ENCODE measurements at places on chromosomes 4 and X.

GRCh38 chr4:15331930-15332329, 95.9 kb upstream of the C1QTNF7 start:
- DNase-seq, result no peak

DNA sequence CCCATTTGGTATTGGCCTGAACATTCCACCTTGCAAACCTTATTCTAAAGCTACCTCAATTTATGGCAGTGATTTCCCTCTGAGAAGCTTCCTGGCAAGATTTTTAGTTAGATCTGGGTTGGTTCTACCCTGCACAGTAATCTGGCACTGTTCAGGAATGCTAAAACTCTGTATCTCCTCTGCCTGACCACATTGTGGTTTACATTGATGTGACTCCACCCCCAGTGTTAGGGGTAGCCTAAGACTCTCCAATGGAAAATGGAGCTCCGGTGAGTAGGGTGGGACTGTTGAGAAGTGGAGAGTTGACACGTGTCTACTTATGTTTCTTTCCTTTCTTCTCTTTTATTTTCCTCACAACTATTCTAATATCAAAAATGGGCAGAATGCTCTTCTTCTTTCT, 45.4 kb downstream of the BMPR1B start:
- no peak for DNase-seq

- no peak for DNase-seq
These were observed 590 bp upstream of the NAF1 start for GRCh38 chr4:163167333-163167626.

DNA sequence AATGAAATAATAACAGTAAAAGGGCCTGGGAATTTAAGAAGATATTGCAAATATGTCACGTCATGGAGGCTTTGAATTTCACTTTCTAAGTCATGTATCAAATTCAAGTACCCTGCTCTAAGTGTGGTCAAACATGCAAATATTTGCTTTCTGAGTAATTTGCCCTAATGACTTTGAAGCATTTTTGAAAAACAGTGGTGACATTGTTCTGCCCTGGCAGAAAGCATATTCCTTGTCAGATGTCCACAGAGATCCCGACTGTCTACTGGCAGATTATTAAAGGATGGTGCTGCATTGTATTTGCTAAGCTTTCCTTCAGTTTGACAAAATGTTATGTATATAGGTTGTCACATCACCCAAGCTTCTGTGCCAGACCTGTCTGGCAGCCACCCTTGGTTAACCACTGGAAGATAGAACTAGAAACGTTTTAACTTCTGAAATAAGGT, 92.5 kb downstream of the ANK2 start:
- no peak for DNase-seq

DNA sequence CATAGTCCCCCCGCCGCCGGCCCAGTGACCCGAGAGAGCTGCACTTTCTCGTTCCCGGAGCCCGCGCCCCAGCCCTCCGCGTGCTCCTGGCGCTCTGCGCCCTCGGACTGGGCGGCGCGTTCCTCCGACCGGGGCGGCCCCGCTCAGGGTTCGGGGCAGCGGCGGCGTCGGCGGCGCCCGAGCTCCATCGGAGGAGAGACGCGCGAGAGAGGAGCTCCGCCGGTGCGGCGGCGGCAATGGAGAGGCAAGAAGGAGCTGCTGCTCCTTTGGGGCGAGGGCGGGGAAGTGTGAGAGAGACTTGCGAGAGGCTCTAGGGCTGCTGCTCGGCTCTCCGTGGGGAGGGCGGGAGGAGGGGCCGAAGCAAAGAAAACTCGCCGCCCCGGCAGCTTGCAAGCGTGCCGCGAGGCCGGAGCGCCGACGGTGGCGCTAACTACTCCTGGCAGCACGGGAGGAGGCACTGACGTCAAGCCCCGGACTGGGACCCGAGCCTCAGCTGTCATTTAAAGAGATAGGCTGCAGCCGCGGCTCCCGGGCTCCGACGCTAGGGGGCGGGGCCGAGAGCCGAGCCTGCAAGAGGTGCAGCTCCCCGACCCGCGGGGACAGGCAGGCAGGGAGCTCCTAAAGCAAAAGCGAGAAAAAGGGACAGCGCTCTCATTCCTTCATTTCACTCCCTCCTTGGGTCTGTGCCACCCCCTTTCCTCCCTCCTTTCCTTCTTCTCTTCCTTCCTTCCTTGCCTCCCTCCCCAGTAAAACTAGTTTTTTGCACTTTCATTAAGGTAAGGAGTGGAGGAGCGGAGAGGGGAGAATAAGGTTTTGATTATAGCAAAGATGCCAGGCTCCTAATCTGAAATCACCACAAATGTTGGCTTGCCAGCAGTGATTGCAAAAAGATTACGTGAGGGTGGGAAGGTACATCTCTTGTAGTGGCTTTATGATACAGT, at the start of gene KCTD8:
Gene KCTD8, minus strand, starts transcription at position 289 of the 941 bp plus-strand sequence.
- peak; percentile 76 for DNase-seq

DNA sequence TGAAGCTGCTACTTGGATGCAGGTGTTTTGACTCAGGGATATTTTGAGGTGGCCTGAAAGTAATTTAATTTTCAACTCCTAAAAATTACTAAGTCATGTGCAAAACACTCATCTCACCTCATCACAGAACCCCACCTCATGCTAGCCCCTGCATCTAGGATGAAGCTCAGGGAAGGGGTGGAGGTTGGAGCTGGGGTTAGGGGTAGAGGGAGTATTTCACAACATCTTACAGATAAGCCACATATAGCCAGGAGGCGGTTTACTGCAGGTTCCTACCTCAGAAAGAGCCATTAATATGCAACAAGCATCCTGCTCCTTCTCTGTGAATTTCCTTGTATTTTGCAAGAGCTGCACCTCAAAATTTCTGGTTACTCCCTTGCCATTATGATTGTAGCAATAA, 70.5 kb upstream of the TSPAN5 start:
- no peak for DNase-seq

DNA sequence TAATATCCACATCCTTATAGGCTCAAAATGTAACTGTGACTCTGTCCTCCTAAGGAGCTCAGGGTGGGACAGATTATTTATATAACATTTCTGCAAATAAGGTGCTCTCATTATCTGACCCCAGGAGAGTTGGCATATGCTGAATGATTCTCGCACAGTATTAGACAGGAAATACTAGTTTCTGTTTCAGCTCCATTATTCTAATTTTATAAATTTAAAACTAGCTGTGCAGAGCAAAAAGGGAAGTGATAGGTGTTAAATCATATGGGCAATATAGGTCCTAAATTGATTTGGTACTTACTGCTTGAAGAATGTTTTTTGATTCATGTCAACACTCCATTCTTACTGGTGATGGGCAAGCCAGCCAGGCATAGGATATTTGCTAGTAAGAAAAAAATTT, 141.5 kb downstream of the GLRA2 start:
- no peak for DNase-seq

DNA sequence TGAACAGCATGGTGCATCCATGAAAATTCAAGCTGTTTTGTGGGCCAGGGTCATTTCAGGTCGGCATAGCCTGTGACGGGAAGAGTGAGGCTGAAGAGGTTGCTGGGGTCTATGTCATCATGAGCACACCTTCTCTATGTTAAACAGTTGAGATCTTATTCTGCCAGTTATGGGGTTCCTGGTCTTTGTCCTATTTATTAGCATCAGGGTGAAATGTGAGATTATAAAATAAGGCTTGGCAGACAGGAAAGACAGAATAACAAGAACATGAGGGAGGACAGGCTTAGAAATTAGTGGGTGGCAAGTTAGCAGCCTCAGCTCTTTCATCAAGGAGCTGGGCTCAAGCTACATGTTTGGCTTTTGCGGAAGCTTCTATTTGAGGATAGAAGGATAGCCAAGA, 51.7 kb upstream of the CLNK start:
- no peak for DNase-seq

DNA sequence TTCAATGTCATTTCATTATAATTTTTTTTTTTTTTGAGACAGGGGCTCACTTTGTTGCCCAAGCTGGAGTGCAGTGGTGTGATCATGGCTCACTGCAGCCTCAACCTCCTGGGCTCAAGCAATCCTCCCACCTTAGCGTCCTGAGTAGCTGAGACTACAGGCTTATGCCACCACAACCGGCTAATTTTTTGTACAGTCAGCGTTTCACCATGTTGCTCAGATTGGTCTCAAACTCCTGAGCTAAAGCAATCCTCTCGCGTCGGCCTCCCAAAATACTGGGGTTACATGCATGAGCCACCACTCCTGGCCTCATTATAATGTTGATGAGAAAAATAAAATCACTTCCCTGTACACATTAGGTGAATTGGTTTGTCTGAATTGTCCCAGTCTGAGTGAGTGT, 16.9 kb downstream of the TAF7L start:
- DNase-seq, result no peak

DNA sequence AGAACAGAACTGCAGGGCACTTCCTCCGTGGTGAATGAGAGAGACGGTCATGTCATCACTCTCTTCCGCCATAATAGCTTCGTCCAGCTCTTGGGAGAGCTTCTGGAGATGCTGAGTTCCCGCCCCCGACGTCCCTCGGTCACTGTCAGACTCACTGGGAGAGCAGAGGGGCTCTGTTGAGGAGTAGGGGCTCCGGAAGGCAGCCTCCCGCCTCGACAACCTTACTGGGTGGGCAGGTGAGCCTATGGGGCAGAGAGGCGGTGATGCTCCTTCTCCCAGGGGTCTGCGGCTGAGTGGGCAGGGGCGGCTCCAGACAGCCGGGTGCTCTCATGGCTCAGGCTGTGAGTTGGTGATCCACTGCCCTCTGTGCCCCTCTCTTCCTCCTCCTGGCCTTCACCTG, 25.8 kb upstream of the ARHGEF38 start:
- DNase-seq, result no peak

DNA sequence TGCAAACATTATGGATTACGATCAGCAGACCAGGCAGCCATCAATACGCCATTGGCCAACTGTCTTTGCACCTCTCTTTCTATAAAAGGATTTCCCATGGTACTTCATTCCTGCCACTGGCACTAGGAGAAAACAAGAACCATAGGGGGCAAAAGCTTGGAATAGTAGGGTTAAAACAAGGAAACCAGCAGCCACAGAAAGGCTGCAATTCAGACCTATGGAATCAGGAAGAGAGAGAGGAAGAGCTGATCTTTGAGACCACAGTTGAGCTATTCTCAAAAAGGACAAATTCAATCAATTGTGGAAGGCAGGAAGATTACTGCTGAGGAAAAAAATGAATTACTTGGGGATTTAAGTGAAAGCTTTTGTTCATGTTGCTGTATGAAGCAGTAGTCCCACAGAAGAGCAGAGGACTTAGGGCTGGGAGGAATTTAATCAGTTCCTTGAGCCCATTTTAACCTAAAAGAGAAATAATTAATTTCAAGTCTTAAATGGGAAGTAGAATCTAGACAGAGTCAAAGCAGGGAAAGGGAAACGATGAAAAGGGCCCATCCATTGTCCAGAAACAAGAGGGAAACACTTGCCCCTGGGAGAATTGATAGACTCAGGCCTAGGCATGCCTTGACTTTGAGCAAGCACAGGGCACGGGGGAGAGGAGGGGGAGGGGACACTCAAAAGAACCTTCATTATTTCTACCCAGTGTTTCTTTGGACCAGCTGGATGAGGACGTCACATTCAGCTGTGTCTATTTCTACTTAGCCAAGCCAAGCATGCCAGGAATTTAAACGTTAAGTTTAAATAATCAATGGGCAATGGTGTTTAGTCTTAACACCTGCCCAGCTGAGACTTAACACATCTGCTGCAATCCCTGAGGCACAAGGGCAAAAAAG, 50.7 kb downstream of the SCD5 start:
- DNase-seq, result no peak

GRCh38 chrX:42732506-42732905, 45.5 kb downstream of the PPP1R2C start:
- no peak for DNase-seq

DNA sequence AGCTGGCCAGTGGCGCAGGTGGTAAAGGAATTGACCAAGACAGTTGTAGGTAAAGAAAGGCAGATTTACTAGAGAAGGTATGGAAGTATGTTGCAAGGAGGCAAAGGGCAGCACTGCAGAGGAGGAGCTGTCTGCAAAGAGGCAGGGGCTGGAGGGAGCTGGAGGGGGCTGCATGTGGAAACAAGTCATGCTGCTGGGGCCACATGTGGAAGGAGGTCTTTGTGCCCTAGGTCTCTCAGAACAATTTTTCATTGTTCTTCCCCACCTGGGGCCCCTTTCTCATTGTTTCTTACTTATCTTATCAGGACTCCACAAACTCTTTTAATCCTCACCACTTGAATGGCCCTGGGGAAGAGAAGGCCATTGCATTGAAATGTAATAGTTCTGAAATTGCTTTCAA, 144.8 kb upstream of the PLAC1 start:
- DNase-seq, result no peak

DNA sequence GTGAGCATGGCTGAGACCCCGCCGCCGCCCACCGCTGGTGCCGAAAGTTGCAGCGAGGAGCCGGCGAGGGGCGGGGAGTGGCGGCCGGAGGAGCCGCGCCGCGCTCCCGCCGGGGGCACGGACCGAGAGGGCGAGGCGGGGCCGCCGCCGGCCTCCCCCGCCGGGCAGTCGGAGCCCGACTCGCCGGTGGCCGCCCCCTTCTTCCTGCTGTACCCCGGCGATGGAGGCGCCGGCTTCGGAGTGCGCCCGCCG, 16.5 kb downstream of the UTP3 start:
- DNase-seq, result no peak

All from colonic mucosa (tissue), 4 donors.